ENCODE measurements at places on chromosomes 3 and 15.

- DNase-seq: no peak
Observed at GRCh38 chr3:52257911-52258310, 12.4 kb downstream of the PPM1M start.

DNA sequence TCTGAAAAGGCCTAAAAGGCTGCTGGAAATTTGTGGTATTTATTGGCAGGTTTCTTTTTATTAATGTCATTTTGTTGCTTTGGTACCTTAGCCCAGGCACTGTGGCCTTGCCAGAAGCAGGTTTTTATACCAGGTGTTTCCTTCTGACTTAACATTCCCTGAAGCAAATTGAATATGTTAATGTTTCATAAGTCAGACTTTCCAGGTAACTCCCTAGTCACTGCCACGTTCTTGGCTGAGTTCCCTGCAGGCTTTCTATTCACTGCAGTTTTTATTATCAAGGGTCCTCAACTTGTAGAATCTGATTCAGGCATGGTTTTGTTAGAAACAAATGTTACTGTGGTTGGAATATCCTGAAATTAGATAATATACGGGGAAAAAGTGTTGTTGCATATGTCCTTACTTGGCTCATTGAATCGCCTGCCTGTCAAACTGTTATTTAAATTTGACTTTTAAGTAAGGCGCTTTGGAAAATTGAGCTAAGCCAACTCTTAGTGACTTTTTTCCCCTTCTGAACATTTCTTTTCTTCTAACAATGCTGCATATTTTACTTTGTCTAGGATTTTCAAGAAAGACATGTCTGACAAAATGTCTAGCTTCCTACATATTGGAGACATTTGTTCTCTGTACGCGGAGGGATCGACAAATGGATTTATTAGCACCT lies 22.9 kb downstream of the ITPR1 start:
- DNase-seq: no peak

GRCh38 chr3:134791992-134792391 lies 3.1 kb upstream of the EPHB1 start:
- DNase-seq: no peak

GRCh38 chr3:18687286-18687685 lies 262.1 kb upstream of the SATB1 start:
- no peak for DNase-seq

DNA sequence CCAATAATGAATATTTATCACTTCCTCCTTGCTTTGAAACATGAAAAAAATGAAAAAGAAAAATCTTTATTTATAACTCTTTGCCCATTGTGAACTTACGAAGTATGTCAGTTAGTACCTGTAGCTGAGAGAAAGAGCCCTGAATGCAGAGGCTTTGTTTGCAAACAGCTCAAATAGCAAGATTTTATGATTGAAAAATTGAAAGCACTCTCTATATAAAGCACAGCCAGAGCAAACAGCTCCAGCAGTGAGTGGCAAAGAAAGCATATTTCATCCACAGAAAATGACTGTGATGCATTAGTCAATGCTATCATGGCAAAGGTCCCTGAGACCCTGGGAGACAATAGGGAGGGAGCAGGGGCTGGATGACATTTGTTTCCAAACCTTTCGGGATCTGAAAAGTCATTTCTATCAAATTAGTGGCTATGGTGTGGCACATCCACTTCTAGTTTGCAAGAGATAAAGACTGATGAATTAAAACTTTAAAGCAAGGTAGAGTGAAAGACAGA lies 576.1 kb downstream of the OTOL1 start:
- no peak for DNase-seq

DNA sequence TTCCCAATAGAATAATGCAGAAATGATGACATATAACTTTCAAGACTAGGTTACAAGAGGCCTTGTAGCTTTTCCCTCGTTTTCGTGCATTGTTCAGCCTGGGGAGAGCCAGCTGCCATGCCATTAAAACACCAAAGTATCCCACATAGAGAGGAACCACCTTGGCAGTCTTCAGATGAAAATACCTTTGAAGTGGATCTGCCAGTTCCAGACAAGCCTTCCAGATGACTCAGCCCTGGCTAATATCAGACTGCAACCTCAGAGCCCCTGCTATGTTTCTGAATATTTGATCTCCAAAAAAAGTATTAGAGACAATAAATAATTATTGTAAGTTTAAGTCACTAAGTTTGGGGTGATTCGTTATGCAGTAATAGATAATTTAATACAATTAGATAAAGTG lies 294.3 kb upstream of the GBE1 start:
- DNase-seq: no peak

GRCh38 chr3:102143536-102143935 lies 291.3 kb upstream of the ZPLD1 start:
- DNase-seq: no peak

GRCh38 chr3:9838856-9839255 lies 5.0 kb downstream of the RPUSD3 start:
- no peak for DNase-seq

DNA sequence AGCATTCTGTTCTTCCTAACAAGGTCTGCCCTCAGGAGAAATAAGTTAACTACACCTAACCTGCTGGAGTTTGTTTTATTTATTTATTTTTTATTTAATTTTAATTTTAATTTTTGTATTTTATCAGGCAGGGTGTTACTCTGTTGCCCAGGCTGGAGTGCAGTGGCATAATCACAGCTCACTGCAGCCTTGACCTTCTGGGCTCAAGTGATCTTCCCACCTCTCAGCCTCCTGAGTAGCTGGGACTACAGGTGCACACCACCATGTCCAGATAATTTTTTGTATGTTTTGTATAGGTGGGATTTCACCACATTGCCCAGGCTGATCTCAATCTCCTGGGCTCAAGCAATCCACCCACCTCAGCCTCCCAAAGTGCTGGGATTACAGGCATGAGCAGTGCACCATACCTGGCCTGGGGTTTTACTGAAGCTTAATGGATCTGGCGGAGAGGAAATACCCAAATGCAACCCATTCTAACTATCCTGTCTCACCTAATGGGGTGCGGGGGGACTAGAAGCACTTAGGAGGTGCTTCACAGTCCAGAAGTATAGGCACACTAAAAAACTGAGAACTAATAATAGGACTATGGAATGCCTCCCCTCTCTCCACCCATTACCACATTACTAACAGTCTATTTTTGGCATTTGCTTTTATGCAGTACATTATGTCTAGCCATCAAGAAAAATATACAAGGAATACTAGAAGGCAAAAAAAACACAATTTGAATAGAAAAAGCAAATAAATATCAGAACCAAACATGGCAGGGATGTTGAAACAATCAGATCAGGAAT lies 61.4 kb downstream of the TTBK2 start:
- no peak for DNase-seq

DNA sequence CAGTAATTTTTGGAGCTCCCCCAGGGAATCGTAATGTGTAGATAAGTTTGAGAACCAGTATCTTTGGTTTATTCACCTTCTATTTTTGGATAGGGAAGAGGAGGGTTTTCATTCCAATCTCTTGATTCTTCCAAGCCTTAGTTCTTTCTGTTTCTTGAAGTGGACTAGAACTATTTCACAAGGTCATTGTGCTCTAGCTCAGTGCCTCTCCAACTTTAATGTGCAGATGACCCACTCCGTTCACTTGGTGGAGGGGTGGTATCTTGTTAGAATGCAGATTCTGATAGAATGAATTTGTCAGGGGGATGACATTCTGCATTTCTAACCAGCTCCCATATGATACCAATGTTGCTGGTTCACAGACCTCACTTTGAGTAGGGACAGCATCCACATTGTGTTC lies 35.5 kb downstream of the COLQ start:
- DNase-seq: no peak

DNA sequence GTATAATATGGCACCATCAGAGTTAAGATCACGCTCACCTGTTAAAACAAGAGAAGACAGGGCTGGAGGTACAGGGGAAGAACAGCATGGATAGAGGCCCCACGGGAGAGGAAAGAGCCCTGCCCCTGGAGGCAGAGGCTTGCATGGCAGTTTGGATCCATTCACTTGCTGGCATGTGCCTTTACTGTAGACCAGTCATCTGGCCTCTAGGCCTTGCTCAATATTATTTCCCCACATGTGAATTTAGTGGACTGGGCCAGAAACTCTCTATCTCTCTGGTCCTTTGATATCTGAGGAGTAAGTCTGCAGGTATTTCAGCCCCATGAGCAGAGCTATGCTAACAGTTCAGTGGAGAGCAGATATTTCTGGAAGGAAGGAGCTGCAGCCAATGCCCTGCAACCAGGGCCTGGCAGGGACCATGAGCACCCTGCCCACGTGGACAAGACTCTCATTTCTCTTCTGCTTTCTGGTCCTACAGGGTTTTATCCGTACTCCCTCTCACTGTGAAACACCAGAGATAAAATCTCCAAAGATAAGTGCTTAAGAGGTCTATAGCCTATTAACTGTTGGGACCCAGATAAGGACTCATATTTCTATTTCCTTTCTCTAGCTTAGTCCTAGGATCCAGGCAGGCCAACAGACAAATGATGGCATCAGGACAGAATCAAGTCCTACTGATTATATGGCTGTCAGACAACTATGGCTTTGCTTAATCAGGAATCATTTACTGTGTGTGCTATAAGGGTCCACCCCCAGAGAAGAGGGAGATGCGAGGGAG lies 65.0 kb downstream of the CLDN11 start:
- no peak for DNase-seq

- no peak for DNase-seq
Observed at GRCh38 chr3:50123394-50124051, 31.6 kb upstream of the SEMA3F start.

DNA sequence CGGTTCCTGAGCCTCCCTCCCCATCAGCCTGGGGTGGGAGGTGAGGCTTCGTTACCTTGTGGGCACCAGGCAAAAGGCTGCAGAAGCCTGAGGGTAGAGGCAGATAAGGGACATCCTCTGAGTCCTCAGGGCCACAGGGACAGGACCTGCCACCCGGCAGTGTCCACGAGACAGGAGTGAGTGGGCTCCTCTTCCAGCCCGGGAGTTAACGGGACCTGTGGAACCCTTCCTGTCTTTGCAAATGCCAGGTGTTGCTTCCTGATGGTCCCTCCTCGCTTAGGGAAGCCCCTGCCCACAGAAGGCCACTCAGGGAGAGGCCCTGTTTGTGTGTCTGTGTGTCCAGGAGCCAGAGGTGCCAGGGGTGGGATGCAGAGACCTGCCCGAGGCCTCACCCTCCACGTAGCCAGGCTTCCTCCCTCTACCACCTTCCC lies 111.1 kb upstream of the ALDH1A3 start:
- no peak for DNase-seq

GRCh38 chr3:131786386-131786785 lies 248.4 kb downstream of the CPNE4 start:
- no peak for DNase-seq

DNA sequence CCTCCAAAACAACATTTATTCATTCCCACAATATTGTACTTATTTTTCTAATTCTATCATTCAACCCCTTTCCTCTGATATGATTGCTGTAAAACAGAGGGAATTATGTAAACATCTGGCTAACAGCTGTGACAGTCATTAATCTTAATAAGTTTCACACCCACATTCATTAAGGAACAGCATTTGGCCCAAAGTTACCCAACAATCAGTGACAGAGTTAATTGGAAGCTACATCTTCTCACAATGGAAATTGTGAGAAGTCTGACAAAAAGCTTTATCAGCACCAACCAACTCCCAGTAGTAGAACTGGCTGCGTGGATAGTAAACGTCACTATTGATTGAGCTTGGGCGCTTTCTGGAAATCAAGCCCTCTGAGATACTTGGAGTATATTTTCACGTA lies 165.8 kb upstream of the SLC24A5 start:
- DNase-seq: no peak
